ENCODE measurements at places on chromosomes 2 and 18. TPM values are rescaled to one million over a fixed set of nuclear protein-coding genes. Genes with fewer than 3 reads are reported as not detected.

SIX2 gene
- total RNA-seq: 0.32 TPM

BBS5 gene
- total RNA-seq: 5.0 TPM

HAAO gene
- not detected for total RNA-seq

FEV gene
- not detected for total RNA-seq
